ENCODE measurements at places on chromosomes 5 and 9. TPM values are rescaled to one million over a fixed set of nuclear protein-coding genes. Genes with fewer than 3 reads are reported as not detected.

The FIBCD1 gene
- total RNA-seq: 0.54 TPM

The QRFP gene
- total RNA-seq: not detected

The ADRA1B gene
- total RNA-seq: 4.9 TPM

The IL31RA gene
- total RNA-seq: 1.3 TPM

The STKLD1 gene
- 0.62 TPM for total RNA-seq

The PCDHAC1 gene
- total RNA-seq: 0.19 TPM

All from cardiac septum (tissue), 1 donor.